ENCODE measurements at places on chromosomes 12 and 14.

DNA sequence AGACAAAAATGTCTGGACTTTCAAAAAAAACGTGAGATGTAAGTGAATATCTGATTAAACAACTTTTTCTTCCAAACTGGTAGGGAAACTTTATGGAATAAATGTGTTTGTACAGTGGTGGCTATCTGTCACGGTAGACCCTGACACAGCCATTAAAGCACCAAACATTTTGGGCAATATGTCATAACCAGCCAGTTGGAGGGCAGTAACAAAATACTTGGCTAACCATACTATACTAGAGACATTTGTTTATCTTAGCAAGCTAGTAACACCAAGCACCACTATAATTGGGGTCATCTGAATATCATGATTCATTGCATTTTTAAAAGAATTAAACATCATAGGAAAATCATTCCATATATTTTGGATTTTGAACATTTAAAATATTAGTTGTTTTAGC lies 6.0 kb upstream of the MYF6 start:
- no peak for DNase-seq

- no peak for DNase-seq
Observed at GRCh38 chr14:84825481-84826251, 704.3 kb upstream of the FLRT2 start.

DNA sequence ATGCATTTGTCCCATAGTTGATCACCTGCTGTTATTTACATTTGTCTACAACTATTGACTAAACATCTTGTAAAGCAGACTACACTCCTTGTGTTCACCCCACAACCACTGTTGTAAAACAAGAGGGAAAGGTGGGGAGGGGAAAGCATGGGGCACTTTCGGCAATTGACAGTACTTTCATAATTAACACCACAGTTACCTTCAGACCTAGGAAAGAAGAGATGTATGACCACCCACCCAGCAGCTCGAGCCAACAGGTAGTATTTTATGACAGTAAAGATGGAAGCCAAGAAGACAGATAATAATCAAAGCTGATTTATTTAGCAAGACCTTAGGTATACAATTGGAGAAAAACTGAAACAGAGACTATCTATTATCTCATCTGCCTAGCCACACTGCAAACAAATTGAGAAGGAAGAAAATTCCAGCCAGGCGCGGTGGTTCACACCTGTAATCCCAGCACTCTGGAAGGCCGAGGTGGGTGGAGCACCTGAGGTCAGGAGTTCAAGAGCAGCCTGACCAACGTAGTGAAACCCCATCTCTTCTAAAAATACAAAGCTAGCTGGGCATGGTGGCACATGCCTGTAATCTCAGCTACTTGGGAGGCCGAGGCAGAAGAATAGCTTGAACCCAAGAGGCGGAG lies 11.2 kb downstream of the HECTD4 start:
- no peak for DNase-seq

GRCh38 chr14:51488569-51489220 lies 163.0 kb upstream of the FRMD6 start:
- DNase-seq, result no peak

- peak; percentile 76 for DNase-seq
Observed at GRCh38 chr12:6451348-6452244, at the start of gene TAPBPL. TSS of gene TAPBPL (plus strand) at chr12:6452042. CDS start at chr12:6452249, 207 bp downstream.

DNA sequence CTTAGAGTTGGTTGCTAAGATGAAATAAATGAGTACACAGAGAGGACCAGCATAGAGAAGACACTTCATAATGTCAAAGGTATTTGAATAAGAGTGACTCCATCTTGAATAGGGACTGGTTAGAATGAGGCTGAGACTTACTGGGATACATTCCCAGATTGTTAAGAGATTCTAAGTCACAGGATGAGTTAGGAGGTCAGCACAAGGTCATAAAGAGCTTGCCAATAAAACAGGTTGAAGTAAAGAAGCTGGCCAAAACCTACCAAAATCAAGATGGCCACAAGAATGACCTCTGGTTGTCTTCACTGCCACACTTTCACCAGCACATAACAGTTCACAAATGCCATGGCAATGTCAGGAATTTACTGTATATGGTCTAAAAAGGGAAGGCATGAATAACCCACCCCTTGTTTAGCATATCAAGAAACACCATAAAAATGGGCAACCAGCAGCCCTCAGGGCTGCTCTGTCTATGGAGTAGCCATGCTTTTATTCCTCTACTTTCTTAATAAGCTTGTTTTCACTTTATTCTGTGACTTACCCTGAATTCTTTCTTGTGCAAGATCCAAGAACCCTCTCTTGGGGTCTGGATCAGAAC lies 8.3 kb upstream of the SERPINA1 start:
- DNase-seq, result no peak

- peak; percentile 87 for DNase-seq
Observed at GRCh38 chr12:9634177-9634803, 26.6 kb upstream of the KLRB1 start.

DNA sequence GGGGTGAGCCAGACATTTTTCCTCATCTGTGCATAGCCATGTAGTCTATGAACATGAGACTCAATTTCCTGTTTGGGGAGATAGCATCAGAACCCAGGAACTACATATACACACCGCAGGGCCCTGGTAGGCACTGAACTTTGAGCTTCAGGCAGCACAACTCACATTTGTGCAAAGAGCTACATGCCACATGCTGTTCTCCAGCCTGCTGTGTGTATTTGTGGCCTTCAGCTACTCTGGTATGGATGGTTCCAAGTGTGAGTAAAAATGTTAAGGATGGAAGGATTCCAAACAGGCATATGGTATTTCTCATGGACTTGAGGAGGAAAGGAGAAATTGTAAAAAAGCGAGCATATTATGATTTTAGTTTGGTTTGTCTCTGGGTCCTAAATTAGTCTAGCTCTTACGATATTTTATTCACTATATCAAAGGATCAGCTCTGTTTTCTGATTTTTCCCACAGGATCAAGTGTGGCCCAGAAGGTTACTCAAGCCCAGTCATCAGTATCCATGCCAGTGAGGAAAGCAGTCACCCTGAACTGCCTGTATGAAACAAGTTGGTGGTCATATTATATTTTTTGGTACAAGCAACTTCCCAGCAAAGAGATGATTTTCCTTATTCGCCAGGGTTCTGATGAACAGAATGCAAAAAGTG lies 422.4 kb upstream of the OR4E1 start:
- DNase-seq, result no peak

DNA sequence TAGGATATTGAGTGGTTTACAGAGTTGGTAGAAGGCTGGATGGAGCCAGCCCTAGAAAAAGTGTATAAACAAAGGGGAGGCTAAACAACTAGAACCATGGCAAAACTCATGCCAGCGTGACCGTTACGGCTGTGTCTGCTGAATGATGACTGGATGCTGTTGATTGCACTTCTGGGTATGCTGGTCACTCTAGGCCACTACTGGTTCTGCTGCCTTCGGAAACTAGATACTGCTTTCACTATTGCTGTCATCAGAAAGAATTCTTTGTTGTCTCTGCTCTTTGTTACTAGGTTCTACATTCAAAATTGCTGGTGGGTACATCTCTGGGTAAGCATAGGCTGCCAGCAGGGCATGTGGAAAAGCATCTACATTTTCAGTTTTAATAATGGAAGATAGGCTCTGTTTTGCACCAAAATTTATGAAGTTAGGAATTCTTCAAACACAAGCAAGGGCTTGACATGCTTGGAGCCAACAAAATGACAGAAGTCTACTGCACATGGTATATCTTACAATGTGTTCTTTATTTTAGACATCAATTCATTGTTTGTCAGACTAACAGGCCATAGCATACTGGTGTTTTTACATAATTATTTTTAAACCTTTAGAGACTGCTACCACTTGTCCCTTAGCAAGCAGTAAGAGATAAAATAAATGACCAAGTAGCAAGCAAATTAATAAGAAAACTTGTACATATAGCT lies 15.4 kb downstream of the MON2 start:
- DNase-seq, result no peak

GRCh38 chr12:870378-870777 lies 79.1 kb downstream of the RAD52 start:
- no peak for DNase-seq

DNA sequence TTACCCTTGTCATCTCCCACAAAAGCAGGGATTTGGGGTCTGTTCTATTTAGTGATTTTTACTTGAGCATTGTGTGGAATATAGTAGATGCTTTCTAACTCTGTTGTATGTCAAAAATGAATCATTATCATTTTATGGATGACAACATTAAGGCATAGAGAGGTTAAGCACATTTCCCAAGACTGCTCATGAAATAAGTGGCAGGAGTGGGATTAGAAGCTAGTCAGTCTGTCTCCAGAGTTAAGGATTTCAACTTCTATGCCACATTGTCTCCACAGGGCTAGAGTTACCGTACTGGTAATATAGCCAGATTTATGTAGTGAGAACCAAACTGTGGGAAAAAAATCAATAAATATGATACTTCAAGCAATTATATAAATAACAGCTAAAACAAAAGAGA lies 170.6 kb upstream of the DCN start:
- no peak for DNase-seq

GRCh38 chr14:24084440-24084839 lies 9.7 kb upstream of the PCK2 start:
- no peak for DNase-seq

DNA sequence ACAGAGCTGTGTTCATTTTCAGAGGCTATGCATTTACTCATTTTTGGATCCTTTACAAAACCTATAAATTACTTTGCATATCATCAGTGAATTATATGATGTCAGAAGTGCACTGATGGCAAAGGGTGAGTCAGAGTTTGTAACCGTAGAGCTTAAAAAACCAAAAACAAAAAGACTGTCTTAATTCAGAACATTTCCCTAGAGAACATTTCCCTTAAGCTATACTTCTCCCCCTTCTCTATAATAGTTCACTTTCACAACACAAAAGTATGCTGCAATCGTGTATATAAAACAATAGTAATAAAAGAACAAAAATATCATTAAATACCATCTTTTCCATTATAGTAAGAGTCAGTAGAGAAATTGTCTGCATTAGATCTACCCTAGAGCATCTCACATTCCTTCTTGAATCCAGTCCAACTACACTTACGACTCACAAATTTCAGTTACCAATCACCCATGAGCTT lies 934.9 kb downstream of the LRFN5 start:
- DNase-seq, result no peak

GRCh38 chr12:115897729-115898128 lies 379.8 kb downstream of the MED13L start:
- DNase-seq, result no peak

DNA sequence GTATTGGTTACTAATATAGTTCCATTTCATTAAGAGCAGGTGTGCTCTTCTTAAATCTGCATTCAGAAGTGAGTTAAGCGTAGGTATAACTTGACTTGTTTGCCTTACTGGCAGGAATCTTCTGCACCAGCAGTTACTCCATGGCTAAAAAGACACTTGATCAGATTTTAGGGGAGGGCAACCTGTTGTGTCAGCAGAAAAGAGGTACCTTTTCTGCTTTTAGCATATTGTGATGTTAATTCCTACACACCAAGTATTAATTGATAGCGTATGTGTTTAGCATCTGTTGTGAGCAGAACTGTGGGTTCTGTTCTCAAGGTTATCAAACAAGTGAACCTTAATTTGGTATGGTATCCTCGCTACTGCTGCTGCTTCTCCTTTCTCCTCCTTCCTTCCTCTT lies 38.3 kb downstream of the TTLL5 start:
- DNase-seq, result no peak

- no peak for DNase-seq
Observed at GRCh38 chr12:10031321-10031720, 839 bp downstream of the CLEC9A start.

GRCh38 chr12:114547636-114548035 lies 136.3 kb downstream of the TBX3 start:
- no peak for DNase-seq

GRCh38 chr12:82047446-82047845 lies 288.3 kb upstream of the PPFIA2 start:
- DNase-seq, result no peak

DNA sequence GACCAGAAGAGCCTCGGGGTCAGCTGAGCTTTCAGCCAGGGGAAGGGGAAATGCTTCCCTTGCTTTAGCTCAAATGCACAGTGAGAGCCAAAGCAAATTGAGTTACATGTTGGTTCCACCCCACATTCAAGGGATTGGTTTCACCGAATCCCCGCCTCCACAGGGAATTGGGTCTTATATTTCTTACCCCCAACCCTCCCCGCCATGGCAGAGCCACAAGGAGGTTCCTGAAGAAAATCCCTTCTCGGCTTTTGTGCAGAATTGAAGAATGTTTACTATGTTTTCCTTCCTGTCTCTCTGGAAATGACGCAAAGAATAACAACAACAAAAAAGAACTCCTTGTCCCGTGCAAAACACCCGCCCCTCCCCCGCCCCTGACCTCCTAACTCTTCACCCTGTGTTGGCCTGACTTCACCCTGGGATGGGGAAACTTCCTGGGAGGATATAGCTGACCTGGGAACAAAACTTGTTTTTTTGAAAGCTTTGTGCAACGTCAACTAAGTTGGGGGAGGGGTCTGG lies 21.9 kb upstream of the CIPC start:
- DNase-seq, result no peak

DNA sequence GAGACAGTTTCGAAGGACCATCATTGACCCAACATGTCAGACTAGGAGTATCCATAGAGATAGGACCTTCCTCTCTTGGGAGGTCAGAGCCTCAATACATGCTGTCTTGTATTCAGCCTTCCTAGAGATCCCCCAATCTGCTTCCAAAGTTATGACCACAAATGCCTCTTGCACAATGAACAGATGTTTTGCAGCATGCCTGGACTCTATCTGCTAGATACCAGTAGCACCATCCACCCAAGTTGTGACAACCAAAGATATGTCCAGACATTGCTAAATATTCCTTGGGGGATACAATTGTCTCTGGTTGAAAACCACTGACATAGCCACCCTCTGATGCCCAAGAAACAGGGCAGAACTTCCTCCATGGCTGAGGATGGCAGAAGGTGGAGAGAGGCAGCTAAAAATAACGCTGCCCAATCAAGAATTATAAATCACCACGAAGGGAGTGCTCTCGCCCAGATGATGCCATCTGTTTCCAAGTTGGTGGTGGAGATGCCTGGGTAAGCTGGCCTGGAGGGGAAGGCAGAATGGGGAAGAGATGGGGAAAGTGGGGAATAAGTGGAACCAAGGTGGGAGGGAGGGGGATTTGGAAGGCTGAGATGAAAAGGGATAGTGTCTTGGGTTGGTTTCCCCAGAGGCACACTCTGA lies 42.9 kb upstream of the NOS1 start:
- DNase-seq, result no peak

- DNase-seq, result peak; percentile 19
Observed at GRCh38 chr12:118103601-118104382, at the start of gene VSIG10. TSS of gene VSIG10 (minus strand) at chr12:118104011. CDS start at chr12:118103671, 340 bp downstream.

DNA sequence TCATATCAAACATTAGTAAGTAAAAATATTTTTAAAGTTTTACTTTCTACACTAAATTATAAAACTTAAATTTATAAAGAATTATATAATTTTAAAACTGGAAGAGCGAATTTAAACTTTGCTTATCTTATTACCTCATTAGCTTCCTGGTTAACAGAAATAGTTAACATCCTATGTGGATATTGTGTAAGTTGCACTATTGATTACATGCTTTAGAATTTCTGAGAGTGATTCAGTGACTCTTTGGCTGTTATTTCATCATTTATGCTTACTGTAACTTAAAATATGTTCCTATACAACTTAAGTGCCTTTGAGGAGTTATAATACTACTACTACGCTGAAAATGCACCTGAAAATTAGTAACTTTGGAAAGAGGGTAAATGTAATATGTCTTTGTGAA lies 101.4 kb downstream of the FOXA1 start:
- no peak for DNase-seq

GRCh38 chr14:99524091-99524661 lies 43.0 kb downstream of the CCNK start:
- DNase-seq, result no peak

- no peak for DNase-seq
Observed at GRCh38 chr12:104866291-104866690, 91.8 kb downstream of the SLC41A2 start.

GRCh38 chr14:99128185-99128584 lies 143.8 kb downstream of the BCL11B start:
- DNase-seq, result no peak

- no peak for DNase-seq
Observed at GRCh38 chr12:128916425-128916824, 63.1 kb downstream of the GLT1D1 start.
